Lower lobe of right lung (tissue), 2 donors: ENCODE measurements at places on chromosomes 5 and 9. TPM values are rescaled to one million over a fixed set of nuclear protein-coding genes. Genes with fewer than 3 reads are reported as not detected.

The CATSPER3 gene
- total RNA-seq = 0.68 TPM

The LRRC19 gene
- 0.27 TPM for total RNA-seq

The CNTRL gene
- 26.3 TPM for total RNA-seq

The PLGRKT gene
- total RNA-seq = 15.9 TPM

The SLC6A19 gene
- total RNA-seq = not detected

The WWC1 gene
- total RNA-seq = 61.9 TPM

The FOXI1 gene
- not detected for total RNA-seq

GRCh38 chr5:95701074-95701473, 18.3 kb upstream of the SPATA9 start:
- DNase-seq = no peak
- H3K27me3 ChIP-seq = no peaks in the 10 kb centered on the region
- no peaks in the 10 kb centered on the region for H3K4me1 ChIP-seq
- no peaks in the 10 kb centered on the region for H3K36me3 ChIP-seq

DNA sequence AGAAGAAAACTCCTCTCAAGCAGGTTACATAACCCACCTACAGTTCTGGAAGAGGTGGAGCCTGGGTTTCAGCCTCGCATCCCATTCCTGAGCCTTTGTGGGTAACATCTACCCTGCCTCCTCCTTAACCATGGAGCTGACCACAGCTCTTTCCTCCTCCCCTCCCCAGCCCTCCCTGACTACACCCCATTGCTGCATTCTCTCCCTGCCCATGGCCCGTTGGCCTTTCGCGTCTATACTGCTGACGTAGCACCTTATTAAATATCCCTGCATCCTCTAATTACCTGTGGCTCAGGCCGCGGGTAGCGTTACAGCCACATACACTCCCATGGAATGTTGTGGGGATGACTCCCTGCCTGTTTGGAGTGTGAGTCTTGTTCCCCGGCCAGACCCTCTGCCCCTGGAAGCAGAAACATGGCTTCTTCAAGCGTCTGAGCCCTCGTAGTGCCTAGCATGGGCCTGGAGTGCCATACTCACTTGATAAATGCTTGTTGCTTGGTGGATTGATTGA, 72.8 kb downstream of the WWC1 start:
- H3K27ac ChIP-seq = peak overlapping the region; percentile 18
- H3K36me3 ChIP-seq = no peaks in the 10 kb centered on the region
- H3K27me3 ChIP-seq = no peaks in the 10 kb centered on the region
- DNase-seq = no peak

- no peak overlapping the region for H3K27ac ChIP-seq
- DNase-seq = no peak
- no peaks in the 10 kb centered on the region for H3K27me3 ChIP-seq
These were observed 50.0 kb upstream of the LRRTM2 start for GRCh38 chr5:138925090-138925635.

DNA sequence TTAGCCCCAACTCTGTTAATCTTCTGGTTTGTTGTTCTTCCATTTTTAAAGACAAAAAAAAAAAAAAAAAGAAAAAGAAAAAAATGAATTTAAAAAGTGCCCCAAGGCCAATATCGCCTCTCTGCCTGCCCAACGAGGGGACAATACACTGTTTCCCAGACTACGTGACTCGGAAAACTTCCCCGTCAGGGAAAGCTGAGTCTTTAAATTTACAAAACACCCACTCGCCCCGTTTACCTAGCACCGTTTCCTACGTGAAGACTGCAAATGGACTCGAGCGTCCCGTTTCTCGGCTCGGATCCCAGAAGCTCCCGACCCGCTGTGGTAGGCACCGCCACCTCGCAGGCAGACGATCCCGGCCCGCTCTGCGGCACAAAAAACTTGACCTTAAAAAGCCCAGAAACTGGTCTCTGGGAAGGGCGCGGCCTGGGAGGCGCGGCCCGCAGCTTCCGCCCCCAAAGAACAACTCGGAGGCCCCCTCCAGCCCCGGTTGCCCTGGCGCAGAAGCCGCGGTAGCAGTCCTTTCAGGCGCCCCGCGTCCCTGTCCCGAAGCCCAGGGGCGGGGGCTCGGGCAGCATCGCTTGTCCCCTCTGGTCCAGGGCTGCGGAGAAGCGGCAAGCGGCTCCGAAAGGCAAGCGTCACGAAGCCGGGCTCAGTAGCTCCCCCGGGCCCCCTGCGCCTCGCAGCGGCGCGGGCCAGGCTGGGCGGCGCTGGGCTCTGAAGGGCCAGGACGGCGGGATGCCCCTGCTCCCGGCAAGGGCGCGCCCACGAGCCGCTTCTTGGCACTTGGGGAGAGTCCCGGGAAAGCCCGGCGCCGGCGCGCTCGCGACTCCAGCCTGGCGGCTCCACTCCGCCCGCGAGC, at the start of gene GCNT4:
Gene GCNT4, minus strand, starts transcription at position 367 of the 862 bp plus-strand sequence. CDS start 22,521 bp downstream, outside the sequence.
- no peaks in the 10 kb centered on the region for H3K27me3 ChIP-seq
- H3K27ac ChIP-seq = peak within 1 kb of the TSS; percentile 88
- H3K4me3 ChIP-seq = peak within 1 kb of the TSS; percentile 86
- H3K36me3 ChIP-seq = no peaks in the 10 kb centered on the region

GRCh38 chr5:6926491-6927038, 213.3 kb downstream of the TENT4A start:
- DNase-seq = no peak
- no peak overlapping the region for H3K27ac ChIP-seq
- no peaks in the 10 kb centered on the region for H3K36me3 ChIP-seq
- H3K4me3 ChIP-seq = no peak overlapping the region
- H3K27me3 ChIP-seq = no peaks in the 10 kb centered on the region

GRCh38 chr5:35847961-35848360, 8.7 kb upstream of the IL7R start:
- H3K36me3 ChIP-seq = no peaks in the 10 kb centered on the region
- no peak overlapping the region for H3K27ac ChIP-seq
- no peak for DNase-seq

GRCh38 chr5:142178651-142179050, 70.1 kb downstream of the NDFIP1 start:
- no peaks in the 10 kb centered on the region for H3K36me3 ChIP-seq
- H3K4me1 ChIP-seq = no peaks in the 10 kb centered on the region
- no peak overlapping the region for H3K27ac ChIP-seq
- H3K27me3 ChIP-seq = no peaks in the 10 kb centered on the region
- H3K4me3 ChIP-seq = no peak overlapping the region

DNA sequence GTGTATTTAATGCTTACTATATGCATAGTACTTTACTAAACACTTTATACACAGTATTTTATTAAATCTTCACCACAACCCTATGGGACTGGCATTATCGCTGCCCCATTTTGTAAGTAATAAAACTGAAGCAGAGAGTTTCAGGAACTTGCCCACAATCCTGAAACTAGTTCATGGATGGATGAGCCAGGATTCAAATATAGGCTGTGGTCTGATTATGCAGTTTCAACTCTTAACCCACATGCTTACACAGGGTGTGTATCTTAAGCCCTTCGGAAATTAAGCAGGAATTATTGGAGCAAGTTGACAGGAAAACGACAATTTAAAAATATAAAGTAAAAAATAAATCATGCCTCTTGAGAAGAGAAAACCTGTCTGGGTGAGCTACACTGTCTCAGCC, 109.0 kb downstream of the ATP10B start:
- H3K27ac ChIP-seq = no peak overlapping the region
- no peak overlapping the region for H3K4me3 ChIP-seq
- no peaks in the 10 kb centered on the region for H3K36me3 ChIP-seq
- no peaks in the 10 kb centered on the region for H3K27me3 ChIP-seq

DNA sequence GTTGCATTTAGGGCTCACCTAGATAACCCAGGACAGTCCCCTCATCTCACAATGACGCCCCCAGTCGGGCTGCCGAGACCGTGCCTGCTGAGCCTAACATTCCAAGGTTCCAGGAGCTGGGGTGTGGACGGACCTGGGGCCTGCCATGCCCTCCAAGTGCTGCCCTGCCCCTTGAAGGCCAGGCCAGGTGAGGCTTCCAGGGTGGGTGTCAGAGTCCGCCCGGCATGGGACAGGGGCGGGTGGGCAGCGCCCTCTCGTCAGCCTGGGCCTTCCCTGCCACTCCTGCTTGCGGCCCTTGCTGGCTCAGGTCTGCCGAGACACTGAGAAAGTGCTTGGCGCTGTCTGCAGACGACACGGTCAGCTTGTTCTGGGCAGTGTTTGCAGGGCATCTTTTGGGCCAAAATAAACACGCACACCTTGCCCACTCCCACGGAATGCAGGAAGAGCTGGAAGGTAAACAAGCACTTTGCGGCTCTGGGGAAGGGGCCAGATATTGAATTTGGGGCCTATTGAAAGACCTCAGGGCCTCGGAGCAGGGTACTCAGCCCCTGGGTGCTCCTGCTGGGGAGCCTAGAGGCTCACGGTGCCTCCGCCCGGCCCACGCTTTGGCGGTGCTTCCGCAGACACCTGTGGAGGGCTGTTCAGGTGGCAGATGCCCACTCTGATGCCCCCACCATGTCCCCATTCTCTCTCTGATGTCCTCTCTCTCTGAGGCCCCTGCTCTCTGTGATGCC, 4.2 kb upstream of the SCGB3A1 start:
- H3K4me3 ChIP-seq = no peak overlapping the region
- H3K4me1 ChIP-seq = peaks cover 12% of the 10 kb centered on the region
- peak; percentile 55 for DNase-seq
- H3K27ac ChIP-seq = no peak overlapping the region

GRCh38 chr9:136231478-136232297, 13.9 kb downstream of the QSOX2 start:
- H3K4me3 ChIP-seq = no peak overlapping the region
- H3K27ac ChIP-seq = no peak overlapping the region
- no peaks in the 10 kb centered on the region for H3K27me3 ChIP-seq
- H3K4me1 ChIP-seq = no peaks in the 10 kb centered on the region

- H3K27ac ChIP-seq = no peak overlapping the region
- no peak for DNase-seq
- H3K27me3 ChIP-seq = no peaks in the 10 kb centered on the region
These were observed 94.8 kb downstream of the ROR2 start for GRCh38 chr9:91855196-91855595.
